ENCODE measurements at places on chromosomes 6 and 20.

- no peak for DNase-seq
Observed at GRCh38 chr6:154041001-154041400, 2.0 kb downstream of the OPRM1 start.

GRCh38 chr20:22071841-22072240, 366.4 kb downstream of the PAX1 start:
- no peak for DNase-seq

- DNase-seq = no peak
Observed at GRCh38 chr6:113719064-113719463, 138.1 kb upstream of the MARCKS start.

- DNase-seq = no peak
Observed at GRCh38 chr6:8749465-8749864, 314.1 kb upstream of the SLC35B3 start.

DNA sequence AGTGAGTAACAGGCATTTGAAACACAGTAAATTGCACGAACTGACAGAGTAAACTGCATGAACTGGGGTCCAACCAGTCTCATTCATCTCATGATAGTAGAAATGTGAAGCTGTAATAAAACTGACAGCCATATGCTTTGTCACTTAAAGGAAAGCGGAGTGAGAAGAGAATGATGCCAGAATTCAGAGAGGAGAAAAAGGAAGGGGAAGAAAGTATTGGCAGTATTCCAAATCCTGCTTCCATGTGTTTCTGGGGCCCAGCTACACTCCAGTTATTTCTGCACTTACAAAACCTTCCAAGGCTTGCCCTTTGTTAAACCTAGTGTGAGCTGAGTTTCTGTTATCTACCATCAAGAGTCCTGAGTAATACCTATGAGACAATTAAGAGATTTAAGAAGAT, 17.2 kb downstream of the SNX14 start:
- no peak for DNase-seq

GRCh38 chr6:115969930-115970273, 90.8 kb downstream of the FRK start:
- DNase-seq = no peak

DNA sequence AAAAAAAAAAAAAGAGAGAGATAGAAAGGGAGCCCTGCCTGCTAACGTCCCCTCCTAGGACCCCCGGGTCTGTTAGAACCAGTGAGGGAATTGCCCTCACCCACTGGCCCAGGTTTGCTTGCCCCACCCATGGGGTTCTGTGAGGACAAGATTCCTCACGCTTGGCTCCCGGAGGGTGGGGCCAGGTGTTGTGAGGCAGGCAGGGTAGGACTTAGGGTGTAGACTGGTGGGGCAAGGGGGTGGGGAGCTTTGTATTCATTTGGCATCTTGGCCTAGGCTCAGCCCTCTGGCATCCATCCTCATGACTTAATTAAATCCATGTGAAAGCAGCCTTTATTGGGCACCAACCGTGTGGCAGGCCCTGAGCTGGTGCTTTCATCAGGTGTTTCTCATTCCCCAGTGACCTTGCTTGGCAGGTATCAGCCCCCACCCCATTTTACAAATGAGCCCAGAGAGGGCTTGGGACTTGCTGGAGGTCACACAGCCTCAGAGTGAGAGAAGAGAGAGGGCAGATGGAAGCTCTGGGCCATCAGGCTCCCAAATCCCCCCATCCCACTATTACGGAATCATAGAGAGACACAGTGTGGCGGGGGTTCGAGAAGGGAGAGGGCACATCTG, 19.0 kb downstream of the RAB44 start:
- DNase-seq = no peak

DNA sequence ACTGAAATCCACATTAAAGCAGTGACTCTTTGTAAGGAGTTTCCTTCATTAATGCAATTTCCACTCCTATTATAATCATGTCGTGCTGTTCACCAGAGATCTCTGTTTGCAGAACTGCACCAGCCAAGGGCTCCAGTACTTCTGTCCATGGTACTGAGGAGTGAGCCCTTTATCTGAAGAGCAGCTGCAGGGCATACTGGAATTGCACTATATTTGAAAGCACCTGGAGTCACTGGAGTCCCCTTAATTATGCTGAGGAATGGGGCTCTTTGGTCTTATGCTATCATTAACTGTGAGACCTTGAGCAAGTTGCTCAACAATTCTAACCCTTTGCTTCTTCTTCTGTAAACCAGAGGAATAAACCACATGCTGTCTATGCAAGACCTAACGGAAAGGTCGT, 61.7 kb upstream of the NUP153 start:
- DNase-seq = no peak

GRCh38 chr6:134341999-134342567, 24.2 kb upstream of the SGK1 start:
- no peak for DNase-seq

- DNase-seq = no peak
Observed at GRCh38 chr6:54094293-54094692, 16.9 kb upstream of the MLIP start.

DNA sequence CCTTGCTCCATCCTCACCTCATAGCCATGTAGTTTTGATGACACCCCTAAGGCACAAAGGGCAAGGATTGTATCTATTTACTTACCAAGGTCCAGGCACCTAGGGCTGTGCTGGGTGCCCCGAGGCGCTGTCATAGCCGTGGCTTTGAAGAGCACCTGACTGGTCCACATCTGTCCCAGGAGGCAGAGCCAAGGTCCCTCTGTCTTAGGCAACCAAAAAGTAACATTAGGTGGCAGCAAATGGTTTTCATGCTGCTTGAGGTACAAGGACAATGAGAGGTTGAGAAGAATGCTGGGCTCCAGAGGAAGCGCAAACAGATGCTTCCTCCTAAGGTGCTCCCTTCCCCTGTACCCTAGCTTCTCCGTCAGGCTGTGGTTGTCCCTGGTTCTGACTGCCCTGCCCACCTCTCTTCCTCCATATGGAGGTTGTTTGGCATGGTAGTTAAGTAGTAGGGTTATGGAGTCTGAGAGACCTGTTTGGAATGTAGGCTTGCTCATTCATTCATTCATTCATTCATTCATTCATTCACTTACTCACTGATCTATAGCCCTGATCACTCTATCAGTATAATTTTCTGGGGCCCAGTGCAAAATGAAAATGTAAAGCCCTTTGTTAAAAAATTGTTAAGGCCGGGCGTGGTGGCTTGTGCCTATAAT, 3.0 kb upstream of the UQCC2 start:
- DNase-seq = no peak

DNA sequence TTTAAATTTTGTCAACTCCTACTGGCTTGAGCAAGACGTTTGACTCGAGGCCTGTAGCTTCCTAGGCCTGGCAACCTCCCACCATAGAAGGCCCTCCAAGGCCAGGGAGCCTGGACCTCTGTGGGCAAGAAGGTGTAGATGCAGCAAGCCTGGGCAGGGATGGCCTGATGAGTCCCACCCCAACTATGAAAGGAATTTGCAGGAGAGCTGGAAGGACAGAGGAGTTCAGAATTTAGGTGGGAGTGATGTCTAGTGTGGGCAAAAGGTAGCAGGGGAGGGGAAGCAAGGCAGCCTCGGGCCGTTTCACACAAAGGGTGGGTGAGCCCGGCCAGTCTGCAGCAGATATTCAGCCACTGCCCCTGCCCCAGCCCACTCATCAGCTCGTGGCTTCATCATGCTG, 245.2 kb downstream of the CDH26 start:
- DNase-seq = no peak

GRCh38 chr6:69027861-69028260, 392.8 kb downstream of the ADGRB3 start:
- no peak for DNase-seq

DNA sequence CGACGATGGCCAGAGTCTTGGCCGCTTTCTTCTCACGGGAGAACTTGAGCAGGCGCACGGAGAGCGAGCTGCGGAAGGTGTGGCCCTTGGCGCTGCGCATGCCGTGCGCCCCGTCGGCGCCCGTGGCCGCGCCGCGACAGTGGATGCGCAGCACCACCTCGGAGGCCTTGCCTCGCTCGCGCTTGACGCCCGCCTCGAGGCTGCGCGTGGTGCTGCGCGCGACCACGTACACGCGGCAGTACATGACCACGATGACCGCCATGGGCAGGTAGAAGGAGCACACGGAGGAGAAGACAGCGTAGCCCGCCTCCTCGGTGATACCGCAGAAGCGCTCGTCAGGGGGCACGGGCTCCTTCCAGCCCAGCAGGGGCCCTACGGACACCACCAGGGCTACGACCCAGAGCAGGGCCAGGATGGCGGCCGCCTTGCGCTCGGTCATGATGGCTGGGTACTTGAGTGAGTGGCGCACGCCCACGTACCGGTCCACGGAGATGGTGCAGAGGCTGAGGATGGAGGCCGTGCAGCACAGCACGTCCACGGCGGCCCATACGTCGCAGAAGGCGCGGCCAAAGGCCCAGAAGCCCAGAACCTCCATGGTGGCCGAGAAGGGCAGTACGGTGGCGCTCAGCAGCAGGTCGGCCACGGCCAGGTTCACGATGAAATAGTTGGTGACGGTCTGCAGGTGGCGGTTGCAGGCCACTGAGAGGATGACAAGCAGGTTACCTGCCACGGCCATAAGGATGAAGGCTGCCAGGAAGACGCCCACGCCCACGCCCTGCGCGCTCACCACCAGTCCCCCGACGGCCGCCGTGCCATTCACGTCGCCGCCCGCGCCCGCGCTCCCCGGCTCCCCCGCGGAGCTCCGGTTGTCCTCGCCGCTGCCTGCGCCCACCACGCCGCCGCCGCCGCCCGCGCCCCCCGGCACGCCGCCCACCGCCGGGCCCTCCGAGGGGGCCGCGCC, 232.8 kb upstream of the RNF24 start:
- no peak for DNase-seq

- no peak for DNase-seq
Observed at GRCh38 chr20:62186887-62187866, 4.3 kb downstream of the MTG2 start.

DNA sequence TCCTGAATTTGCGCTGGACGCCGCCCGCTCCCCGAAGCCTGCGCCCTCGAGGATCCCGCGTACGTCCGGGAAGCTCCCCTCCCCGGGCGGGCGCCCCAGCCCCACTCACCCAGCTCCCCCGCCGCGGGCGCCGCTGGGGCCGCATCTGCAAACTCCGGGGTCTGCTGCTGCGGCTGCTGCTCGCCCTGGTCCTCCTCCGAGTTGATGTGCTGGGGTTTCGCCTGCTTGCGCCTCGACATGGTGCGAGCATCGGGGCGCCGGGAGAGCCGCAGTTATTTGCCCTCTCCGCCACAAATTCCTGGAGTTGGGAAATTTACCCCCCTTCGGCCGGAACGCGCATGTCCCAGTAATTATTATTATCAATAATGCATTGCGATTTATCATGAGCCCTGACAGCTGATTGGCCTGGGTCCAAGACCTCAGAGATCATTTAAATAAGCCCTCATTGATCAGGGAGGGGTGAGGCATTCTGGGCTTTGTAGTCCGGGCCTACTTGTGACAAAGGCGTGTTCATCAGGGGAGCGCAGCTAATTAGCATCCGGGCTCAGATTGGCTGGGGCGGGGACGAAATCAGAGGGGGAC, at the start of gene SALL4:
TSS of gene SALL4 (minus strand) at position 352 of the 582 bp plus-strand sequence. CDS start at position 239, 113 bp downstream.
- DNase-seq = no peak

- DNase-seq = no peak
Observed at GRCh38 chr6:54010340-54011276, 100.6 kb upstream of the MLIP start.

DNA sequence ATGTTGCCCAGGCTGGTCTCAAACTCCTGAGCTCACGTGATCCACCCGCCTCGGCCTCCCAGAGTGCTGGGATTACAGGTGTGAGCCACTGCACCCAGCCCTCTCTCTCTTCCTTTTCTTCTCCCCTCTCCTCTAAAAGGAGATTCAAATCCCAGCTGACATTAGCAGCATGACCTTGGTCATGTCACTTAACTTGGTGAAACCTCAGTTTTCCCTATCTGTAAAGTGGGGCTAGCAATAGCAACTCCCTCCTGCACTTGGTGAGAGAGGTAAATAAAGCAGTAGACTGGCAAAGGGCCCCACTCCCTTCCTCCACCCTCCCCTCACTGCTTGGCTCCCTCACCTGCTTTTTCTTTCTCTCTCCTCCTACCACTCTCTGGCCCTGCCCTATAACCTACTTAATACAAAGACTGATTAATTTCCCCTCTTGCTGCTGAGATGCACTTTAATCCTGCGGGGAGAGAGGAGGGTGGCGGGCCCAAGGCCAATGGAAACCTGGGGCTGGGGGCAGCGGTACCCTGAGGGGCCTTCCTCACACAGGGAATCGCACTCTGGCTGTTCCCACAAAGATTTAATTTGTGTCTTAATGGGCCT, 54.2 kb upstream of the ZFAND3 start:
- DNase-seq = no peak
